ENCODE measurements at places on chromosomes 12 and 14. TPM values are rescaled to one million over a fixed set of nuclear protein-coding genes. Genes with fewer than 3 reads are reported as not detected.

COX14 gene
- total RNA-seq: 68.4 TPM

DNA sequence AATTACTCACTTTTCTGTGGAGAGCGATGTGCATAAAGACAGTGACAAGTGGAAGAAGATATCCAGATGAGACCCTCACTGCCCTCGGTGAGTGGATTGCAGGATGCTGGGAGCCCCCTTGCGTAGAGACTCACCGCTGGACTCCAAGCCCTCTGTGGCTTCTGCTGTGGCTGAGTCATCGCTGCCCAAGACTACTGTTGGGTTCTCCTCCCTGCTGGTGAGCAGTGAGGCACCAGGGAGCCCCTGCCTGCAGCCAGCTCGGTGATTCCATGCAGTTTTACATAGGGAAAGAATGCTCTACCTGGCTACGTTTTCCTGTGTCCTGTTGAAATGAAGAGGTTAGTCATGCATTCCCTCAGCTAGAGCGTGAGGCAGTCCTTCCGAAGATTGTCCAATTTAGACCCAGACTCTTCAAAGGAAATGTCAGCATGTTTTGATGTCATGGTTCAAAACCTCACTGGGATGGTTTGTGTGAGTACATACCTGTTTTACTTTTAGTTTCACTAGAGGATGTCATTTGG, 28.2 kb downstream of the TRAF3 start:
- DNase-seq: peak; percentile 46

- DNase-seq: no peak
These were observed 17.9 kb downstream of the RAD52 start for GRCh38 chr12:931591-931990.

DNA sequence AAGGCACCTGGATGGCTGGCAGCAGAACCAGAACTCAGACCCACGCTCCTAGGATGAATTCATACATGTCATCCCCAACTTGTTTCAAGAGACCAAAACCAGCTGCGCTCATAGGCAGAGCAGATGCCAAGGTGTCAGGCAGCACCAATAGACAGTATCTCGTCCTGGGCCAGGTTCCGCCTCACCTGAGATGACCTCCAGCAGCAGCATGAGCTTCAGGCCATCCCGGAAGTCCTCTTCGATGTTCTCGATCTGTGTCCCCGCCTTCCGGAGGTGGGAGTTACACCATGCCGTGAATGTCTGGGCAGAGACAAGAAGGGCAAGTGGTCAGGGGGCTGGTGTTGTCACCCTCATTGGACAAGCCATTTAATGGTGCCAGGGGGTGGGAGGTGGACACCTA, 53.7 kb downstream of the ACTN1 start:
- no peak for DNase-seq

DNA sequence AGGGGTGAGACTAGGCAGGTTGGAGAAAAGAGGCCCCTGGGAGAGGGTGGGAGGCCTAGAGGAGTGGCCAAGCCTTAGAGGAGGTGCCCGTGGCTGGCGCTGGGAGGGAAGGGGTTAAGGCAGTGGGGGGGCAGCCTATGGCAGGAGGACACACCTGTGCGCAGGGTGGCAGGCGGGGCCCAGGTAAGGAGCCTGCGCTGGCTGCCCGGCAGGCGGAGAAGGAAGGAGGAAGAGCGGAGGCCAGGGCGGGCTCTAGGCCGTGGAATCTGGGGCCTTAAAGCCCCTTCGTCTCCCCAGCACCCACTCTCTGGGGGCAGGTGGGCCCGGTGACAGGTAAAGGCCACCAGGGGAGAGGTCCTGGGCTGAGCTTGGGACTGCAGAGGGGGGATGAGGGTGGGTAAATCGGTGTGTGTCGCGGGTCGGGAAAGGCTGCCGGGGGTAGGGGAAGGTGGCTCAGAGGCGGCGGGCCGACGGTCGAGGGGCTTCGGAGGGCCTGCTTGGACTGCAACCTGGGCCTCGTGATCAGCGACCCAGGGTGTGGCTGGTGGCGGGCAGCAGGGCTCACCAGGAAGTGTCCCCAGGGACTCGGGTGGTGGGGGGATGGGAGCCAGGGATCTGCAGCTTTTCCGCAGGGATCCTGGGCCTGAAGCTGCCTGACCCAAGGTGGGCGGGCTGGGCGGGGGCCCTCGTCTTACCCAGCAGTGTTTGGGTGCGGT, 7.3 kb downstream of the PHB2 start:
- peak; percentile 95 for DNase-seq

- peak; percentile 75 for DNase-seq
These were observed 13.4 kb downstream of the ASB2 start for GRCh38 chr14:93962701-93963601.

DNA sequence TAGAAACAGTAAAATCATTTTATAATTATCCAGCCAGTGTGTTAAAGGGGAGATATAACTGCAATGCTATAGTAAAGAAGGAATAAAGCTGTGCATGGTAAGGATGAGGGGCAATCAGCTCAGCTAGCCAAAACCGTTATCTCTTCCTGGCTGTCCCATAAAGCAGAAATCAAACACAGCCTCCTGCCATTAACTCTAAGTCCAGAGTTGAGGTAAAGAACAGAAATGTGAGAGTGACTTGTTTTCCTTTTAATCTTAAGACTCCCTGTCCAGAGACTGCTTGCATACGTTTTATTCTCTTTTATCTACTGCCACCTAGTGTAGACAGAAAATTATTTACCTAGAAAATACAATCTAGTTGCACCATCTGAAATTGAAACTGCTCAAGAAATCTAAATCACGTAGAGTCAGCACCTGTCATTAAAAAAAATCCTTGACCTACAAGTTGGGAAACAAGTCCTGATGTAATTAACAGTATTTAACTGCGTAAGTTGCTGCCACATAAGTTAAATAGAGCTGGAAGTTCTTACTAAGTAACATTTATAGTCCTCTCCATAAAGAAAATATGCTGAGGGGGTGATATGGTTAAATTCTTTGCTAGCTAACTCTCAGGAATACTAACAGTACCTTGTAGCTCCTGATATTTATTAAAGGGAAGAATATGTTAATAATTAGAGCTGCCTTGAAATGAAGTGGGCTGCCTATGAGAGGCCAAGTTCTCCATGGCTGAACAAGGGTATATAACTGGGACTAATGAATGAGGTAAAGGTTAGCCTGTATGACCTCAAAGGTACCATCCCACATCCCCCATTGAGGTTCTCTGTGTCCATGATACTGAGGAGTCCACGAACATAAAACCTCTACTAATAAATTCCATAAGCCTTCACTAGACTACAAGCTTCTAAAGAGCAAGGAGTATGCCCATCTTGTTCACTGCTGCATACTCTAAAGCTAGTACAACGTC, 62.7 kb downstream of the GALNT4 start:
- no peak for DNase-seq
